ENCODE measurements at places on chromosomes 1 and 21.

- no peak for DNase-seq
Observed at GRCh38 chr1:91774520-91775203, 111.3 kb downstream of the TGFBR3 start.

DNA sequence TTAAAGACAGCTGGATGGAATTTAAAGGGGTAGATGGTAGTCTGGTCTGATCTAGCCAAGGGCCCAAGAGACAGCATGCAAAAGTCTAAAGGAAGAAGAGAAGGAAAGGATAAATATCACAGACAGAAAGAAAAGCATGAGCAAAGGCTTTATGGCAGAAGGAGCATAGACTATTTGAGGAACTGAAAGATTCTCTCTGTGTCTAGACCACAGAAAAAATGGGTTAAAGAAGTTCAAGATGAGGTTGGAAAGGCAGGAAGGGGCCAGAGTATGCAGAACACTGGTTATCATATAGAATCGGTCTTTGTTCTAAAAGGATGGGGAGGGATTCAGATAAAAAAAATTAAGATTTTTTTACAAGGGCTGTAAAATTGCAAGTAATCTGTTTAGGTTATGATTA is 136.8 kb upstream of the SGIP1 start:
- DNase-seq: no peak

DNA sequence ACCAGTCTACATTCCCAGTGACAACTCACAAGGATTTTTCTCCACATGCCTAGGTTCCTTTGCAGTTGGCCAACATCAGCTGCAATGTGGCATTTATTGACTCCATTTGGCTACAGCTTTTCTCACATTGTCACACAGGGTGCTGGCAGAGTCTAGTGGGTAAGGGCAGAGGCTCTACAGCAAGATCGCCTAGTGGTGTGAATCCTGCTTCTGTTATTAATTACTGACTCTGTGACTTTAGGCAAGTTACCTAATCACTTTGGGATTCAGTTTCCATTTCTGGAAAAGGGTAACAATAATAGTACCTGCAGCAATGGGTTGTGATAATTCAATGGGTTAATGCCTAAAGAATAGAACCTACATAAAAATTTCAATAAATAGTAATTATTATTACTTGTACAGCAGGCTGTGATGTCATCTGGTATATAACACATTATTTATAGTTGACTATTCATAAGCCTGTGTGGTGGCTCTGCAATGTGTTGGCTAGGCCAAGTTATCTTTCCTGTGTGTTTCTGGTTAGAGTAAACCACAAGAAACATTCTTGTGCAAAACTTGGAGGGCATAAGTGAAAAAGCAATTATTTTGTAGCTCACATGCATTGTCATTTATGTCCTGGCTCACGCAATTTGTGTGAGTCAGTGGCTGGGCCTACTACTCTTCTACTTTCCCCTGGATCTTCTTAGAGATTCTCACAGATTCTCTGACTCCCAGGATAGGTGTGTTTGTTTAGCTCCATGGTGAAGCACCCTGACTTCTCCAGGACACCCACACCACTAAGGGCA is 59.5 kb downstream of the PTGS2 start:
- no peak for DNase-seq

- no peak for DNase-seq
Observed at GRCh38 chr1:221622389-221622788, 119.5 kb downstream of the DUSP10 start.

DNA sequence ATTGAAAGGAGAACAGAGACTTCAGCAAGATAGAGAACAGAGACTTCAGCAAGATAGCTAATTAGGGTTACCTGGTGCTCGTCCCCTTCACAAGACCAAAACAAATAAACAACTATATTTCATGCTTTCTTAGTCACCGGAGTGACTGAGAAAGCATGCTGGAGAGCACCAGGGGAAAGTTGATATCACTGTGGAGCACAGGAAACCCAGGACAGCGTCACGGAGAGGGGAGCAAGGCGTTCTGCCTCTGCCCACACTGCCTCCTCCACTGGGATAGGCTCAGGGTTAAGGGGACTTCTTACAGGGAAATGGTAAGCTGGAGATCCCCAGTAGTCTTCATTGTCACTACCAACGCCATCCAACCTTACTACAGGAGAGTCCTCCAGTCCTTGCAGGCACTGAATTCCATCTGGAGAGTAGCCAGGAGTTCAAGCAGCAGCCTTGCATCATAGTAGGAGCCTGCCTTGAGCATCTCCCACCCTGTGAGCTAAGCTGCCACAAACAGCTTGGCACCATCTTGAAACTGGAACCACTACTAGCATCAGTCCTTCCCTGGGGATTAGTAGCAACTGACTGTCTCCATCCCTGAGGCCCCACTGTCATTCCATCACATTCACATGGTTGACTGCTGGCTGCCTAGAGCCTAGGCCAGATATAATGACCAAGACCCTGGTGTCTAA is 239.4 kb downstream of the PLPP3 start:
- DNase-seq: no peak

DNA sequence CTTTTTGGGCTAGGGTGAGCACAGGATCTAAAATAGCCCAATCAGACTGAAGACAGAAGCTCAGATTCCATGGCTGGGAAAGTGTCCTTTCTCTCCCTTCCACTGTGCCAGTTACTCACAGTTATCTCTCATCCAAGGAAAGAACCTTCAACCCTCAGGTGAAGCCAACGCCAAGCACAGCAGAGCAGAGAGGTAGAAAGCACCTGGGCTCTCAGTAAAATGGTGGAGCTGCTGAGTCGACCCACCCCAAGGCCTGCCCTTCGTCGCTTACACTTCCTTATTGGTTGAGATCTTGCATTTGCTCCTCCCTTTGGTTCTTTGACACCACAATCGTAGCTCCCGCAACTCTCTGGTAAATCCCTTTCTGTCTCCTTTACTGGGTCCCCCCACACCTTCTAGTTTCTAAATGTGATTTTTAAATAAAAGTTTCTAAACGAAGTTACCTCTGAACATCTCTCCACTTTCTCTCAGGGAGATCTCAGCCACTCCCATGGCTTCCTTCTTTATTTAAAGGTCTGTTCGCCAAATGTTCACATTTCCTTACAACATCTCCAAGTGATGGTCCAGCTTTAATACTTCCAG is 27.5 kb upstream of the SLC30A1 start:
- no peak for DNase-seq

DNA sequence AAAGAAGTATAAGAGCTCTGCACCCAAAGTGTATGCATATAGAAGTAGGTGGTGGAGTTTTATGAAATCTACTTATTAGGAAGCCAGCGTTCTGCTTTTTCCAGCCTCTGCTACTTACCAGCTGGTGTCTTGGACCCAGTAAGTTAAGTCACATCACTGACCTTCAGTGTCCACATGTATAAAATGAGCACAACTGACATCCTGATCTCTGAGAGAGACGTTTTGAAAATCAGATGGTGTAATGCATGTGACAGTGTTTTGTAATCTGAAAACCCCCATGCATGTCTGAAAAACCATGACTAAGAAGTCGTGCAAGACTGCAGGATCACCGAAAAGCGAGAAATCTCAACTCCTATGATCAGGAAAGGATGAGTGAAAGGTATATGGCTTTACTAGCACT is 2.0 kb downstream of the CR1 start:
- no peak for DNase-seq
